A549 (cell line): ENCODE measurements at places on chromosomes 3 and 15. TPM values are rescaled to one million over a fixed set of nuclear protein-coding genes. Genes with fewer than 3 reads are reported as not detected.
A peak's percentile ranks its signal among the peaks of the same experiment; 100 is the strongest.

Gene YEATS2
- polyA plus RNA-seq = 11.2 to 12.6 TPM (median 11.9 TPM) in 3 replicates

GRCh38 chr3:151146071-151146730, 56.8 kb downstream of the GPR171 start:
- peak; percentile 60 for DNase-seq

DNA sequence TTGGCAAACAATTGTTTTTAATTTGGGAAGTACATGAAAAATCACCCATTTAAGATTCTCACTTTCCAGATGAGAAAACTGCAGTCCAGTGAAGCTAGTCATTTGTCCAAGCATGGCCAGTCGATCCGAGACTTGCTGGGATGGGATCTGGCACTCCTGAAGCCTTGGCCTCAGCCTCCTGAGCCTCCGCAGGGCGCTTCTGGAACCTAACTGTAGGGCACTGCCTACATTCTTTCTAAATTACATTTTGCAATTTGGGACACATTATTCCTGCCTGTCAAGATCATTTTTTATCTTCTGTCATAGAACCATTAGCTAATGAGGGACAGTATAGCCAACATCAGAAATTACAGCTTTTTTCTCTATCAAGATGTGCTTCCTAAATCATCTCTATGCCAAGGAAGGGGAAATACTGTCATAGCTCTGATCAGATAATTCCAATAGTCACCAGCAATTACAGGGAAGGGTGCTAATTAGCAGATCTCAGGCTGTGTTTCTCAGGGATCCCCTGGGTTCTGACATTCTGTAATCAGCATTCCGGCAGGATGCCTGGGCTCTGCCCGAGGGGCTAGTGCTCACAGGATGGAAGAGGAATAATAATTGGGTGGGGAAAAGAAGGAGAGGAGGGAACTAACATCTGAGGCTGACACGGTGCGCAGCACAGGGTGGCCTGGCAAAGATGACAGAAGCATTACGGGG, 28.3 kb downstream of the ANAPC13 start:
- DNase-seq = no peak

DNA sequence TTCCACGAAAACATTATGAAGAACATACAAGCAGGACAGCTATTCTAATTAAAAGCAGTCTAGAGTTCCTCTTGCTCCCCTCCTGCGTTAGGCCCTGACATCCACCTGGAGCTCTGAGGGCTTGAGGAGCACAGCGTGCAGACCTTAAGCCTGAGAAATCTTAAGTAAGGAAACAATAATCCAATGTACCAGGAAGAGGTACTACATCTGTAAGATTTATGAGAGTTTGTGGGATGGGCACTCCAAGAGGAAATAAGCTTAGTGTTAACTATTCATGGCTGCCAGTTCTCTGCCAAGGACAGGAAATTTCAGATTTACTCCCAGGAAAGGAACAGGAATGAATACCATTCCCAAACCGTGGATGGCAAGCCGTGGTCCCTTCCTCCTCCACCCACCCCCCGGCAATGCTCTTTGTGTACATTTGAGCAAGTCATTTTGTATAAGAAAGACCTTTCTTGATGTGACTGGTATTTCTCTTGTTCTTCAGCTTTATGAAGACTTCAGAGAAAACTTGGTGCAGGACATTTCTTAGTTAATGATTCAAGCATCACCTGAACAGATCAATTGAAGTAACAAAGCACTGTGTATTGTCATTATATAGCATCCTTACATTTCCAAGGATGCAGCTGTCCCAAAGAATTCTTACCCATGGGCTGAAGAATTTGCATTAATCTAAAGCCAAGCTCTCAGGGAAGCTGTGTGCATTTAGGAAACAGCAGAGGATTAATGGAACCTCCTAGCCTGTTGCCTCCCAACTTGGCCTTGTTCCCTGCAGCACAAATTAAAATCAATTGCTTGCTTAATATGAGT, 28.8 kb upstream of the VILL start:
- DNase-seq = no peak

- DNase-seq = no peak
Observed at GRCh38 chr3:9420850-9421549, 23.6 kb downstream of the SETD5 start.
